ENCODE measurements at places on chromosomes 3 and 15. TPM values are rescaled to one million over a fixed set of nuclear protein-coding genes. Genes with fewer than 3 reads are reported as not detected.

DNA sequence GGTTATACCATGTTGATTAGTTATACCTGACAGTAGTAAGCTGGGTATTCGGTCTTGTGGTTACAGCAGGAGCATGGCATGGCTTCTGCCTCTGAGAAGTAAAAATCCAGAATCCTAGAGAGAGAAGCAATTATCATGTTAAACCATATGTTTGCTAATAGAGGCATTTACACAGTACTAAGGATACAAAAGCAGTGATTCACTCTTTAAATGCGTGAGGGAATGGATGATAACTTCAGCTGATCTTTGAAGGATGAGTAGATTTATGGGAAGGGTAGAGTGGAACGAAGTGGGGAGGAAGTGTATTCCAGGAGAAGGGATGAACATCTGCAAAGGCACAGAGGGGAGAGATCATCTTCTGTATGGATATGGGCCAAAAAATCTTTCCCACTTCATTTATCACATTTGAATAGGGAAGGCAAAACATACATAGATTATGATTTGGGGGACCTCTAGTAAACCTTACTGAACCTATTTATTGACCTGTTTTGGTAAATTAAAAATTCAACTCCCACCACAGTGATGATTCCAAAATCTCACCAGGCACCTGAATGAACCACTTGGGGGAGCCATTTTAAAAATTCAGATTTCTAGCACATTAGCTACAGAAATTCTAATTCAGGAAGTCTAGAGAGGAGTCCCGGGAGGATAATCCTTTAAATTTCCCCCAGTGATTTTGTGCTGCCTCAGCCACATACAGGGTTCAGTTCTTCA lies 35.1 kb downstream of the IGSF10 start:
- H3K27ac ChIP-seq: no peak overlapping the region
- no peaks in the 10 kb centered on the region for H3K4me1 ChIP-seq
- no peaks in the 10 kb centered on the region for H3K27me3 ChIP-seq

TIPIN gene
- 2.9 TPM for total RNA-seq

- DNase-seq: no peak
- peaks cover 8% of the 10 kb centered on the region for H3K4me1 ChIP-seq
- no peaks in the 10 kb centered on the region for H3K27me3 ChIP-seq
- H3K27ac ChIP-seq: no peak overlapping the region
- H3K4me3 ChIP-seq: no peak overlapping the region
Observed at GRCh38 chr3:194045289-194045688, 90.7 kb upstream of the HES1 start.

GRCh38 chr3:111577798-111578685 lies 17.1 kb downstream of the ZBED2 start:
- H3K36me3 ChIP-seq: no peaks in the 10 kb centered on the region
- H3K27me3 ChIP-seq: no peaks in the 10 kb centered on the region
- no peak for DNase-seq
- no peak overlapping the region for H3K27ac ChIP-seq
- H3K4me1 ChIP-seq: no peaks in the 10 kb centered on the region
- no peak overlapping the region for H3K4me3 ChIP-seq

SERPINI2 gene
- total RNA-seq: not detected

- no peak for DNase-seq
- H3K27me3 ChIP-seq: no peaks in the 10 kb centered on the region
- H3K4me1 ChIP-seq: no peaks in the 10 kb centered on the region
- no peak overlapping the region for H3K4me3 ChIP-seq
Observed at GRCh38 chr15:70869346-70869745, 15.4 kb upstream of the LARP6 start.

- no peaks in the 10 kb centered on the region for H3K4me1 ChIP-seq
- peak; percentile 10 for DNase-seq
- H3K36me3 ChIP-seq: no peaks in the 10 kb centered on the region
- no peak overlapping the region for H3K4me3 ChIP-seq
- no peak overlapping the region for H3K27ac ChIP-seq
Observed at GRCh38 chr15:31503758-31504461, 177.3 kb downstream of the KLF13 start.

C3orf80 gene
- 1.9 TPM for total RNA-seq

GRCh38 chr3:123685780-123686179 lies 100.9 kb upstream of the HACD2 start:
- no peaks in the 10 kb centered on the region for H3K27me3 ChIP-seq
- H3K4me1 ChIP-seq: no peaks in the 10 kb centered on the region
- no peaks in the 10 kb centered on the region for H3K36me3 ChIP-seq
- H3K27ac ChIP-seq: no peak overlapping the region
- no peak overlapping the region for H3K4me3 ChIP-seq
- DNase-seq: no peak
